ENCODE measurements at places on chromosomes 16 and 17.

- DNase-seq, result no peak
These were observed 176.1 kb downstream of the CCDC182 start for GRCh38 chr17:57569021-57569420.

DNA sequence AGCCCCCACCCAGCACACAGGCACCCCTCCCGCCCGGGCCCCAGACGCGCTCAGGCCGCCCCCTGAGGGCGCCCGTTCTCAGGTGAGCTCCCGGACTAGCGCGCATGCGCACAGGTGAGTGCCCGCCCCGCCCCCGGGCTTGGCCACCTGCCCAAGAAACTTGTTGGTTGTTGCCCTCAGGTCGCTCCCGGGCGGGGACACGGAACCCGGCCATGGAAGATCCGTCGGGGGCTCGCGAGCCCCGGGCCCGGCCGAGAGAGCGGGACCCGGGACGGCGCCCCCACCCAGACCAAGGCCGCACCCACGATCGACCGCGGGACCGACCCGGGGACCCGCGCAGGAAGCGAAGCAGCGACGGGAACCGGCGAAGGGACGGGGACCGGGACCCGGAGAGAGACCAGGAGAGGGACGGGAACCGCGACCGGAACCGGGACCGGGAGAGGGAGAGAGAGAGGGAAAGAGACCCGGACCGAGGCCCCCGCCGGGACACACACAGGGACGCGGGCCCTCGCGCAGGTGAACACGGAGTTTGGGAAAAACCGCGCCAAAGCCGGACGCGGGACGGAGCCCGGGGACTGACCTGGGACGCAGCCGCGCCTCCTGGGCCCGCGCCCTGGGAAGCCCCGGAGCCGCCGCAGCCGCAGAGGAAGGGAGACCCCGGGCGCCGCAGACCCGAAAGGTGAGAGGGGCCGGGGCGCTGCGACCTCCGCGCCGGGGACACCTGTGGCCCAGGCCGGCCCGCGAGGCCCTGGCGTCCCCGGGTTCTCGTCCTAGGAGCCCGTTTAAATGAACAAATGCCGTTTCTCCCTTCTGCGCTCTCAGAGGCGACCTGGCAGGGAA lies at the start of gene MARVELD3:
TSS of gene MARVELD3 (plus strand) at position 167 of the 840 bp plus-strand sequence. CDS start at position 213, 46 bp downstream.
- DNase-seq, result no peak

- DNase-seq, result no peak
These were observed 52.8 kb downstream of the B9D1 start for GRCh38 chr17:19309701-19310100.

DNA sequence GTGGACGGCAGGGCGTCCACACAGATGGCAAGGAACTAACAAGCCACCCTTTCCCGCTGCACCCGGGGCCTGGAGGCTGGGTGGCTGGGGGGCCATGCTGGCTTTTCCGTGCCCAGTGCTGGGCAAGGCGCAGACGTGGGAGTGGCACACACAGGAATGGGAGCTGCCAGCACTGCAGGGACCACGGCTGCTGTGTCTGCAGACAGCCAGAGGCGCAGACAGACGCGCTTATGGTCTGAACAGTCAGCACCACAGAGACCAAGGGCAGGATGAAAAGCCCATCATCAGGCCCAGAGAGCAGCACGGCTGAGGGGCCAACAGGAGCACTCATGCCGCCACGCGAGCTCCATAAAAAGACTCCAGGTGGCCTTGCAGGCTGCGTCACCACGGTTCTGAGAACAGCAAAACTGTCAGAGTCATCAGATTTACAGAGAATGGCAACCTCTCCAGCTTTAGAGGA lies 24.0 kb downstream of the PDIA2 start:
- no peak for DNase-seq

GRCh38 chr17:75433218-75433783 lies 23.1 kb upstream of the TMEM94 start:
- no peak for DNase-seq

DNA sequence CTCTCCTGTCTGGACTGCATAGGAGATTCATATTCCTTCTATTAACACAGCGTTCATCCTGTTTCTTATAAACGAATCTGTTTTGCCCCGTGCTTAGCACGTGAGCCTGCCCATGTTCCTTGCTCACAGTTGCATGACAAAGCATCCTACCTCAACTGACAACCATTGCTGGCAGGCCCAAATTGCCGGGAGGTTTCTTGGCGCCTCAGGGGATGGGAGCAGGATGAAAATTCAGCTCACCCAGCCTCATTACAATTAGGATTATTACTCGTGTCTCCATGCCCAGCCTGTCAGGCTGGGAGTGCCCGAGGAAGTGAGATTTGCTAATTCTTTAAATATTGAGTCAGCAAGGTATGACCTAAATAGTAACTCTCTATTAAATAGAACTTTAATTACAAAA lies 36.7 kb upstream of the HELZ start:
- no peak for DNase-seq

DNA sequence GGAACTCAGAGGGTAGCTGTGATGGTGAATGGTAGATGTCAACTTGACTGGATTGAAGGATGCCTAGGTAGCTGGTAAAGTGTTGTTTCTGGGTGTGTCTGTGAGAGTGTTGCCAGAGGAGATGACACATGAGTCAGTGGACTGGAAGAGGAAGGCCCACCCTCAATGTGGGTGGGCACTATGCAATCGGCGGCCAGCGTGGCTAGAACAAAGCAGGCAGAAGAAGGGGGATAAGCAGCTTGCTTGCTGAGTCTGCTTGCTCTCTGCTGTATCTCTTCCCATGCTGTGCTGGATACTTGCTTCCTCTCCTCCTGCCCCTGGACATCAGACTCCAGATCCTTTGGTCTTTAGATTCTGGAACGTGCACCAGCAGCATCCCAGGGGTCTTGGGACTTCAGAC lies 128.1 kb downstream of the AIPL1 start:
- no peak for DNase-seq

GRCh38 chr17:74807925-74808324 lies 31.8 kb upstream of the NAT9 start:
- DNase-seq, result no peak

DNA sequence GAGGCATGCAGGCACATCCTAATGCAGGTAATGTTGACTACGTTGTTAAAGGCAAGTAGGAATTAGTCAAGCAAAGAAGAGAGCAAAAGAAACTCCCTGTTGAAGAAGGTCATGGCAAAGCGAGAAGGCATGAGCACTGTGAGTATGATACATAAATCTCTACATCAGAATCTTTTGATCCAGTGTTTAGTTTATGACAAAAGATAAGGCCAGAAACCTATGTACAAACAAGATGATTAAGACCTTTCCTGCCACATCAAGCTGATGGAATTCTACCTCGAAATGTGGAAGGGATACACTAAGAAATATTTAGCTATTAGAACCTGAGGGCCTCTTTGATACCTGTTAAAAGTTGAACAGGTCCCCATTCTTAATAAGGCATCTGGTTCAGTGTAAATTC lies 20.2 kb downstream of the SYCE1L start:
- no peak for DNase-seq

GRCh38 chr17:38704606-38705522 lies at the start of gene MLLT6:
TSS of gene MLLT6 (plus strand) at chr17:38705273. CDS start at chr17:38705633, 360 bp downstream.
- no peak for DNase-seq

GRCh38 chr16:48250520-48251278 lies 3.4 kb upstream of the ABCC11 start:
- DNase-seq, result no peak

GRCh38 chr17:8649157-8650118 lies 18.9 kb upstream of the MYH10 start:
- DNase-seq, result no peak

- DNase-seq, result no peak
These were observed 89.0 kb upstream of the DNAH17 start for GRCh38 chr17:78665952-78666920.
